ENCODE measurements at places on chromosomes 7 and 10.

DNA sequence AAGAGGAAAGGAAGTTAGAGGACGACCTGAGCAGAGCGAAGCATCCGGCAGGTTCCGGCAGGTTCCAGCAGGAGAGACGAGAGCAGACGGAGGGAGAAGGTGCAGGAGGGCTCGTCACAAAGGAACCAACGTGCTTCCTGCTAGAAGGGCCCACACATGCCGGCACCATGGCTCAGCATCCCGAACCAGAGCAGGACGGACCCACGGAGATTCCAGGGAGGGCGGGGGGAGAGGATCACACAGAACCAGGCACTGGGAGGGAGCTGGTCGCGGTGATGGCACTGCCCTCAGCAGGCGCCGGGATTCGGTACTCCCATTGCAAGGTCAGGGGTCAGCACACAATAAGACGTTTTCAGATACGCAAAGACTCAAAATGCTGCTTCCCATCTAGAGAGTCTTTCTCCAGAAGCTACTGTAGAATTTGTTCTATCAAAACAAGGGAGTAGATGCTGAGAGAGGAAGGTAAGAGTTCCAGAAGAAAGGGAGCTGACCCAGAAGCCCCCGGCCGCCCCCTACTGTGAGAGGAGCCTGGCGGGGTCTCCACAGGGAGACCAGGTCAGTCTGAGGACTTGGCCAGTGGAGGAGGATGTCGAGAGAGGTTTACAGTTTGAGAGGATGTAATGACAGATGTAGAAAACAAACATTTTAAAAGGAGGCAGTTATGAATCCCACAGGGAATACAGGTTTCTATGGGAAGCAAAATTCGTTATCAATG lies 23.6 kb upstream of the PWWP2B start:
- DNase-seq: no peak

DNA sequence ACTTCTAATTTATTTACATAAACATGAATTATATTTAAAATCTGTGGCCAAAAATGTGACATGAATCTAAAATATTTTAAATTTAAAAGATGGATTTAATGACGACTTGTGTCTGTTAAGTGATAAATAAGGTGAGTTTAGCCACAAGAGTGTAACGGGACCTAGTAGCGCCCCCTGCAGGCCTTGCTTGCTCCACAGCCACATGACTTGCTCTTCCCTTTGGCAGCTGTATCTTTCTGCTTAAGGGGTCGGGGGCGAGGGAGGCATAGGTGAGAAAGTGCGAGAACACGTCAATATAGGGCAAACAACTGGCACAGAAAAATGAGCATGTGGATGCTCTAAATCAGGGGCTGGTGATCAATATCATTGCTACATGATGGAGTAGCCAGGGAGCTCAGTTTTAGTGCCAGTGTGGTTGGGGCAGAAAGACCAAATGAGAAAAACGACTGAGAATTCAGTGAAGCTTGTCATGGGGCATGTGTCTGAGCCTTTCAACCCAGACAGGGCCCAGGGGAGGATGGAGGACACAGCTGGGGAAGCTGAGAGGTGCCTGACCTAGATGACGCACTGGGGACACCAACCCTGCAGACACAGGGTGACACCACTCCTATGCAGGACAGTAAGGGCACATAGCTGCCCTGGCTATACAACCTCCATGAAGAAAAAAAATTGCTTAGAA lies 49.8 kb downstream of the PAXIP1 start:
- DNase-seq: peak; percentile 80

DNA sequence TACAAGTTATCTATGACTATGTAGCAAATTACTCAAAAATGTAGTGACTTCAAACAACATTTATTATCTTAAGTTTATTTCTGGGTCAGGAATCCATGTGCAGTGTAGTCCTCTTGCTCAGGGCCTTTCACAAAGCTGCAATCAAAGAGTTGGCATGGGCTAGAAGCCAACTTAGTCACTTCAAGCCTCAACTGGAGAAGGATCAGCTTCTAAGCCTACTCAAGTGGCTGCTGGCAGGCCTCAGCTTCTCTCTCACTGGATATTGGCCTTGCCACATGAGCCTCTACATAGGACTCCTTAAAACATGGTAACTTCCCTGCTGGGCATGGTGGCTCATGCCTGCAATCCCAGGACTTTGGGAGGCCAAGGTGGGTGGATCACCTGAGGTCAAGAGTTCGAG lies 5.0 kb upstream of the NFE2L3 start:
- no peak for DNase-seq

GRCh38 chr7:149743476-149744255 lies 29.7 kb downstream of the ZNF467 start:
- no peak for DNase-seq

- no peak for DNase-seq
Measured at GRCh38 chr10:94083662-94084265, 90.0 kb downstream of the PLCE1 start.

GRCh38 chr7:27714831-27715444 lies 25.0 kb upstream of the TAX1BP1 start:
- no peak for DNase-seq

Data from suppressor macrophage treated with lipopolysaccharide for 4 hours (primary cell).